ENCODE measurements at places on chromosomes 12 and 14.

DNA sequence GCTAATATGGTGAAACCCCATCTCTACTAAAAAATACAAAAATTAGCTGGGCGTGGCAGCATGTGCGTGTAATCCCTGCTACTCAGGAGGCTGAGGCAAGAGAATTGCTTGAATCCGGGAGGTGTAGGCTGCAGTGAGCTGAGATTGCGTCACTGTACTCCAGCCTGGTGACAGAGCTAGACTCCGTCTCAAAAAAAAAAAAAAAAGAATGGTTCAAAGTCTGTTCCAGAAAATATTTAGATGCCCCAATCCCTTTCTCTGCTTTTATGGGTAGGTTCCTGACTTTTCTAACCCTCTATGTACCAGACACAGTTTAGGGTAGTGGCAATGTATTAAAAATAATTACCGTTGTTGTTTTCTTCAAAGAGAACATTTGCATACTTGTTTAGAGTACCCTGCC, 161.4 kb downstream of the STXBP6 start:
- DNase-seq, result no peak
- no peak overlapping the region for H3K4me3 ChIP-seq
- H3K36me3 ChIP-seq, result no peaks in the 10 kb centered on the region
- H3K27ac ChIP-seq, result no peak overlapping the region
- no peaks in the 10 kb centered on the region for H3K27me3 ChIP-seq

DNA sequence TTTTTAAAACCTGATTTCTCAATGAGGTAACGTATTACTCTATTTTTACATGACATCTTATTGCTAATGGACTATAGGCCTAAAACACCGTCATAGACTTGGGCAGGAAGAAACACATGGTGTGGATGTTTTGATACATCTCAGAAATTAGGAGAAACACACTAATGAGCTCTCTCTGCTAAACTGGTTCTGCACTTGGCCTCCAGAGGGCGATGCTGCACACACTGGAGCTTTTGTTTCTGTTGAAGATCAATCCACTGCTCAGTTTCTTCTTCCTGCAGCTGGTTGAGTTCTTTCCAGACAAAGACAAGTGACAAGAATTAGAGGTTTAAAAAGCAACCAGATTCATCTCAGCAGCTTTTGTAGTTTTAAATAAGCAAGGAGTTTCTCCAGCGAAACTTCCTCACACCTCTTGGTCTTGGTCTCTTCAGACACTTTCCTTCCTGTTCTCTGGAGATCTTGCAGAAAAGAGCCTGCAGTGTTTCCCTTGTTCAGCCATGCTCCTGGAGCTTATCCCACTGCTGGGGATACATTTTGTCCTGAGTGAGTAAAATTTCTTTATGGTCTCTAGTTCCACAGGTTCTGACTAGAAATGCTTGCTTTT, 178.5 kb upstream of the OR4E1 start:
- no peaks in the 10 kb centered on the region for H3K36me3 ChIP-seq
- no peaks in the 10 kb centered on the region for H3K4me1 ChIP-seq
- no peaks in the 10 kb centered on the region for H3K27me3 ChIP-seq
- DNase-seq, result no peak
- no peak overlapping the region for H3K4me3 ChIP-seq
- H3K27ac ChIP-seq, result no peak overlapping the region

DNA sequence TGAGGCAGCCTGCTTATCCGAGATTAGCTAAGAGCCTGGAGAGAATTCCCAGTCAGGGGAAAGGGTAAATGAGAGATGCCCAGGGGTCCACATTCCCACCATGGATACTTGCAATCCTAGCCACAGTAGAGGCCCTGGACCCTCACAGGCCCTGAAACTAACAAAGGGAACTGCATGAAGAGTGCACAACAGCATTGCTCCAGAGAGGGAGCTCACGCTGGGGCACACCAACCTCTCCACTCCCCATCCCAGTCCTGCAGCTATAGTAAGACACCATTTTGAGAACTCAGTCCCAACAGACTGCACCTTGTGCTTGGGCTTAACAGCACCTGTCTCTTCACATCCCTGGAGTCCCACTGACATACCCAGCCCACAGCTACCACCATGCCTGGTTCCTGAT, 30.5 kb downstream of the CEP83 start:
- no peak for DNase-seq
- no peak overlapping the region for H3K27ac ChIP-seq
- peaks cover 14% of the 10 kb centered on the region for H3K4me1 ChIP-seq
- H3K36me3 ChIP-seq, result no peaks in the 10 kb centered on the region
- H3K4me3 ChIP-seq, result no peak overlapping the region

DNA sequence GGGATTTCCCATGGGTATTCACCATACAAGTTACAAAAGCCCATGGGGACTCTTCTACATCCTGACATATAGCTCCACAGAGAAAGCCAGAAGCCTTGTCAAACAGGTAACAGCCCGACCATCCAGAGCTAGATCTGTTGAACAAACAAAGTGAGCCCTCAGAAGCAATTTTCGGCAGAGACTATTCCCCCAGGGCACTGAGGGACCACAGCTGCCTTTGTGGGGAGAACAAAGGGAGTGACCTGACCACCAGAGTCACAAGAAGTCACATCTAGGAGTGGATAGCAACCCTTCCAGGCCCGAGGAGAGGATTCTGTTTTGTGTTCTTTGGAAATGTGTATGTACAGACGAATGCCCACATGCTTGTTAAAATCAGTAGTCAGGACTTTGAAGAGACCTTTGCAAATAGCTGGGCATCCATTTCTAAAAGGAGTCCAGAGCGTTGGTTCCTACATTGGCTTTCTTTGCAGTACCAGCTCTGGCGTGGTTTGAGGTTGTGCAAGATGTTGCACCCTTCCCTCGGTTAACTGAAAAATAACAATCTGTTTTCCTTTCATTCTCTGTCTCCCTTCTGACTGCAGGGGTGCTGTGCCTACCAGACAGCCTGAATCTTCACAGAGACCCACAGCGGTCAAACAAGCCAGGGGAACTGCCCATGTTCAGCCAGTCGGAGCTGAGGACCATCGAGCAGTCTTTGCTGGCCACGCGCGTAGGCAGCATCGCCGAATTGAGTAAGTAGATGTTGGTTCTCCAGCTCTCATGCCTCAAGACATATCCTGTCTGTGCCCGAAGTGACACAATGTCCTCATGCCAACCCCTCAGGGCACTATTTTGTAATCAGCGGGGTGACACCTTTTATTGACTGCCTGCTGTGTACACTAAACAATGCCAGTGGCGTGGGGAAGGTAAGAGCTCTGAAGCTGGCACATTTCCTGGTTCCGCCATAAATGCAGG, 165.4 kb upstream of the PWP1 start:
- no peak overlapping the region for H3K4me3 ChIP-seq
- no peak overlapping the region for H3K27ac ChIP-seq
- no peak for DNase-seq

GRCh38 chr12:78371284-78371683, 493.3 kb upstream of the SYT1 start:
- no peak overlapping the region for H3K4me3 ChIP-seq
- H3K4me1 ChIP-seq, result no peaks in the 10 kb centered on the region
- no peaks in the 10 kb centered on the region for H3K27me3 ChIP-seq
- no peak for DNase-seq

DNA sequence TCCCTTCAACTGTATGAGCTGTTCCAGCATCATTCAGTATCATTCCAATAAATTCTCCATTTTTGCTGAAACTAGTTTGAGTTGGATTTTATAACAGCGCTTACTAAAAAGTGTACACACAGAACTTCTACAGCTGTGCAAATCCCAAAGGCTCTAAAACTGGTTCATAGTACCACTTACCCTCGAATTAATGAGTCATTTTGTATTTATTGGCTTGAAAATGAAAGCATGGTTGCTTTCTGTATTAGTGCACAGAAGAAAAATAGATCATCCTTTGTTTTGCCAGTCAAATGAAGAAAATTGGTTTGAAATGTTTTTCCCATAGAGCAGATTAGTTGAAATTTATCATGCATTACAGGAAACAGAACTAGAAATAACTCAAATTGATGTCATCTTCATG, 268.3 kb upstream of the CPNE8 start:
- H3K27me3 ChIP-seq, result no peaks in the 10 kb centered on the region
- H3K36me3 ChIP-seq, result no peaks in the 10 kb centered on the region
- DNase-seq, result no peak
- no peaks in the 10 kb centered on the region for H3K4me1 ChIP-seq
- H3K27ac ChIP-seq, result no peak overlapping the region

DNA sequence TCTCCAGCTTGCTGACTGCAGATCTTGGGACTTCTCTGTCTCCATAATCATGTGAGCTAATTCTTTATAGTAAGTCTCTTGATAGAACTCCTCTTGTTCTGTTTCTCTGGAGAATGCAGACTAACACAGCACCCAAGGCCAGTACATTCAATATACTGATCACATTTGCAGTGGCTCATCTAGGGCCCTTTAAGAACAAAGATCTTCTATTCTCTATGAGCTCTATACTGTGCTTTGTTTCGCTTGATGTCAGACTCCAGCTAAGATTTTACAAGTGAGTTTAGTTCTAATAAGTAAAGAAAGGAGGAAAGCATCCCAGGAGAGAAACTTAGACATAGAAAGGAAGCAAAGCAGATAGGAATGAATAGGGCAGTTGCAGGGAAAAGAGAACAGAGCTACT, 69.3 kb upstream of the TMPO start:
- DNase-seq, result no peak
- H3K36me3 ChIP-seq, result no peaks in the 10 kb centered on the region
- H3K27me3 ChIP-seq, result no peaks in the 10 kb centered on the region
- H3K27ac ChIP-seq, result no peak overlapping the region
- H3K4me3 ChIP-seq, result no peak overlapping the region

All from tibial artery (tissue), 4 donors.